ENCODE measurements at places on chromosomes 1 and 21.

GRCh38 chr1:234628089-234628488 is 18.1 kb upstream of the IRF2BP2 start:
- DNase-seq, result no peak

GRCh38 chr1:22508991-22509390 is 54.3 kb upstream of the EPHA8 start:
- no peak for DNase-seq

DNA sequence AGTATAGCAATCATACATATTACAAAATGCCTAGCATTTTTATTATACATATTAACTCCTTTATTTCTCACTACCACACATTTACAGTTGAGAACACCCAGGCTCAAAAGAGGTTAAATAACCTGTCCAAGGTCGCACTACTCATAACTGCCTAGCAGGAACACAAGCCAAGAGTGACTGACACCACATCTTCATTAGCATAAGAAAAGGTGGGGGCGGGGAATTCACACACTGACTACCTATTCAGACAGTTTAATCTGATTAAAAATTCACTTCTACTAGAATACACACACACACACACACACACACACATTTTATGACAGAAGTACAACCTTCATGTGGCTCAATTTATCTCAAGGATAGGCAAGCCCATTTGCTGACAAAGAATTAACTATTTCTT is 77.8 kb upstream of the CACHD1 start:
- no peak for DNase-seq

GRCh38 chr1:209569455-209570207 is 13.9 kb upstream of the CAMK1G start:
- peak; percentile 46 for DNase-seq

DNA sequence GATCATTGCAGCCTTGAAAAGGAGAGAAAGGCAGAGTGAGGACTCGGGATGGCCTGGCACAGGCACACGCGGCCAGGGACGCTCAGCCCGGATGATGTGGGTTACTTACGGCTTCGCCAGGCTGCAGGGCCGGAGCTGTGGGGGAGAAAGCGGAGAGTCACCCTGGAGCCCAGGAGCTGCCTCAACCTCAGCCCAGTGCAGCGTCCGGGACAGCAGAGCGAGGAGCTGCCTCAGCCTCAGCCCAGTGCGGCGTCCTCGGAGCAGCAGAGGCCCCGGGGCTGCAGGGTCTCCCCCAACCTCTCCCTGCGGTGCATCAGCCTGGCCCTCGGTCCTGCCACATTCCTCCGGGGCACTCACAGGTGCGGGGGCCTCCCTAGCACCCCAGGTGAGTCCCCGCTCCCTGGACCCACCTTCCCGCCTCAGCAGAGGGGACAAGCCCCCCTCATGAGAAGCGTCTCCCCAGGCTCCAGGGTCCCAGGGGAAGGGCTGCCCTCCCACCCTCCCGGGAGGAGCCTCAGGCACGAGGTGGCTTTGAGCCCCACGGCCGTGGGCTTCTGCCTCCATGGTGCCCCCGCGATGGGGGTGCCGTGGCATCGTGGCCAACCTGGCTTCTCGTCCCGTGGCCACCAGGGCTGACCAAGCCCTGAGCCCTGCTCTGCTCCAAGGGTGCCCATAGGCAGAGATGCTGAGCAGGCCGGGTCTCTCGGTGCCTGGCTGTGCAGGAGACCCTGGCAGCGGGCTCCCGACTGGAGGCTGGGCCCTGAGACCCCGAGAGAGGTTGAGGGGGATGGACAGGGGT is 10.5 kb upstream of the RNF223 start:
- DNase-seq, result no peak

GRCh38 chr1:166869318-166870099 is 6.6 kb downstream of the TADA1 start:
- DNase-seq, result no peak

Measured in non-pigmented ciliary epithelial cell (primary cell).